Nasal cavity respiratory epithelium epithelial cell of viscerocranial mucosa (primary cell): ENCODE measurements at places on chromosomes 2 and 18. TPM values are rescaled to one million over a fixed set of nuclear protein-coding genes. Genes with fewer than 3 reads are reported as not detected.

The IL1RN gene
- total RNA-seq: 53.7 and 106 TPM in 2 replicates

The SOWAHC gene
- 81.3 and 97.8 TPM in 2 replicates for total RNA-seq

The ERBB4 gene
- 0.14 TPM in 1 of 2 replicates, not detected in the other for total RNA-seq

The XIRP2 gene
- not detected in 2 replicates for total RNA-seq

The DHRS9 gene
- 8.8 and 15.0 TPM in 2 replicates for total RNA-seq

The STON1 gene
- total RNA-seq: 0.34 and 0.50 TPM in 2 replicates

The TMEM200C gene
- total RNA-seq: under 0.01 TPM in 1 of 2 replicates, not detected in the other

The ZSWIM2 gene
- total RNA-seq: not detected in 2 replicates

The CSRNP3 gene
- total RNA-seq: 0.34 and 1.5 TPM in 2 replicates

The DCDC2C gene
- total RNA-seq: not detected in 2 replicates

The SCG2 gene
- total RNA-seq: under 0.01 and 0.28 TPM in 2 replicates

The CYP27A1 gene
- 0.34 and 0.64 TPM in 2 replicates for total RNA-seq

The UNC80 gene
- under 0.01 and 0.21 TPM in 2 replicates for total RNA-seq

The STPG4 gene
- under 0.01 and 0.07 TPM in 2 replicates for total RNA-seq

The PROKR1 gene
- under 0.01 TPM in 1 of 2 replicates, not detected in the other for total RNA-seq

The UBE2E3 gene
- total RNA-seq: 29.7 and 45.5 TPM in 2 replicates

The UGT1A10 gene
- 1.2 TPM in 1 of 2 replicates, not detected in the other for total RNA-seq

The PKDCC gene
- 0.28 and 0.34 TPM in 2 replicates for total RNA-seq

The LYG2 gene
- not detected in 2 replicates for total RNA-seq

The UNC50 gene
- total RNA-seq: 50.2 and 50.6 TPM in 2 replicates

The SPHKAP gene
- not detected in 2 replicates for total RNA-seq

The ZNF385B gene
- 0.34 TPM in 1 of 2 replicates, not detected in the other for total RNA-seq

The MRPS5 gene
- total RNA-seq: 49.2 and 59.7 TPM in 2 replicates

The MYO3B gene
- total RNA-seq: 0.34 and 1.8 TPM in 2 replicates

The FAM237A gene
- total RNA-seq: not detected in 2 replicates

The TMEM163 gene
- total RNA-seq: not detected in 2 replicates

The SLC1A4 gene
- total RNA-seq: 22.2 and 37.9 TPM in 2 replicates

The C2orf92 gene
- 1.0 and 3.1 TPM in 2 replicates for total RNA-seq

The STARD6 gene
- 0.34 TPM in 1 of 2 replicates, not detected in the other for total RNA-seq

The AOX1 gene
- total RNA-seq: 4.2 and 7.5 TPM in 2 replicates

The CELF4 gene
- total RNA-seq: 0.07 TPM in 1 of 2 replicates, not detected in the other

The ZNF521 gene
- total RNA-seq: 0.07 TPM in 1 of 2 replicates, not detected in the other

The EIF5B gene
- total RNA-seq: 24.3 and 58.0 TPM in 2 replicates

The MYL12B gene
- 494 and 505 TPM in 2 replicates for total RNA-seq

The MZT2A gene
- total RNA-seq: 54.2 and 70.7 TPM in 2 replicates

The CRIM1 gene
- total RNA-seq: 66.1 and 87.5 TPM in 2 replicates

The LYPD6 gene
- 1.4 TPM in 2 replicates for total RNA-seq

The NAT8 gene
- total RNA-seq: not detected in 2 replicates

The ZAP70 gene
- total RNA-seq: 0.07 TPM in 1 of 2 replicates, not detected in the other

The IL36B gene
- under 0.01 TPM in 1 of 2 replicates, not detected in the other for total RNA-seq

The XDH gene
- total RNA-seq: 8.2 and 16.9 TPM in 2 replicates

The HOXD13 gene
- not detected in 2 replicates for total RNA-seq

The PTPRN gene
- total RNA-seq: not detected in 2 replicates

The SLC14A1 gene
- not detected in 2 replicates for total RNA-seq

The GCG gene
- total RNA-seq: not detected in 2 replicates

The RASGRP3 gene
- under 0.01 and 0.50 TPM in 2 replicates for total RNA-seq
